A172 (cell line): ENCODE measurements at places on chromosomes 1 and 21. TPM values are rescaled to one million over a fixed set of nuclear protein-coding genes. Genes with fewer than 3 reads are reported as not detected.

- DNase-seq, result no peak
Measured at GRCh38 chr1:180041582-180041981, 87.0 kb downstream of the CEP350 start.

- DNase-seq, result no peak
Measured at GRCh38 chr1:3430406-3430805, 24.1 kb upstream of the ARHGEF16 start.

- no peak for DNase-seq
Measured at GRCh38 chr1:54584575-54584974, 36.5 kb downstream of the ACOT11 start.

DNA sequence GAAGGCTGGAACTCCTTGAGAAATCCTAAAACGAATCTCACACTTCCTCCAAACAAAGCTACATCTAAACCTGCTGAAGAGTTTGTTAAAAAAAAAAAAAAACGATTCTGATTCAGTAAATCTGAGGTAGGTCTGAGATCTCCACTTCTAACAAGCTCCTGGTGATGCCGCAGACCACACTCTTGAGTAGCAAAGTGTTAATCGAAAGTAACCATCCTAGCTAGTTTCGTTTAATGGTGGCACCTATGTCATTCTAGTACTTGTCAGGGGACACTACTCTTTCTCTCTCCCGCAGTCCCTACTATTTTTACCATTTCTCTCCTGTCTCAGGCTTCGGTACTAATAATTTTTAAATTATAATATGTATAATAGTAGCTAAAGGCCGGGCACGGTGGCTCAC is 2.1 kb downstream of the CLCC1 start:
- no peak for DNase-seq

Gene IL19
- total RNA-seq, result not detected in 2 replicates
